ENCODE measurements at places on chromosomes 4 and X.

- no peak for DNase-seq
Measured at GRCh38 chr4:158067646-158068045, 105.2 kb downstream of the GASK1B start.

DNA sequence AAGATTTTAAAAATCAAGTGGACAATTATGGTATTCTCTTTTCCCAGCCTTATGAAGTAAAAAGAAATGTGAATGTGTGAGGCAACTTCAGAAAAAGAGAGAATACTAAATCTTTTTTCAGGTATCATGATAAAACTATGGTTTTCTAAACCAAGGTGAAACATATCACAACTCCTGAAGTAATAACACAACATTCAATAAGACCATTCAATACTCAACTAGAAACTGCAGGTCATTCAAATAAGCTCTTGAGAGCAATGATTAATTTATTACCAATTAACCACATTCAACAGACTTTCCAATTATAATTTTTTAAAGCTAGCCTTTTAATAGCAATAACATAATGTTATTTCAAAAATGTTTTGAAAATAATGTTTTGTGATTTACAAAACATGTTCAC is 35.8 kb downstream of the SLC10A7 start:
- no peak for DNase-seq

- DNase-seq, result no peak
Measured at GRCh38 chr4:129747756-129748155, 651.8 kb downstream of the C4orf33 start.

GRCh38 chr4:7861440-7861881 is 78.2 kb downstream of the AFAP1 start:
- DNase-seq, result no peak

DNA sequence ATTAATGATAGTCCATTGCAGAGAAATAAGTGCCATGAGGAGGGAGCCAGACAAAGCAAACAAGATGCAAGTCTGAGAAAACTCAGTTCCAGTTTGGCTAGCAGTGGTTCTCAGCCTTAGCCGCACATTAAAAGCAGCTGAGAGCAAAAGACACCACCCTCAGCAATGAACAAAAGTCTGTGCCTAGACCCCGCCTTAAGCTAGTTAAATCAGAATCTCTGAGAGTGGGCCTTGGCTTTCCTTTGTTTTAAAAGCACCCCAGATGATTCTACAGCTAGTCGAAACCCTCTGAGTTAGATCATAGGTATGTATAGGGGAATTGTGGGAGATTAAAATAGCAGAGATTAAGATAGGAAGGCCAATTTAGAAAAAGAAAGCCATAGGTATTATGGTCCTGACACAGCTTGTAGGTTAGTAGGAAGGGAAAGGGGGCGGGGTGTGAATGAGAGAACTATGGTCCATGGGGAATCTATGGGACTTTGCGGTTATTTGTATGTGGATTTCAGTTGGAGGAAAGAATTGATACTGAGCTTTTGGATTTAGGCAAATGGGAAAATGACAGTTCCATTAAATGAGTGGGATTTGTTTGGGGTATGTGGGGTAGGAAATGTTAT is 12.0 kb downstream of the SPRY1 start:
- DNase-seq, result no peak

- no peak for DNase-seq
Measured at GRCh38 chr4:155946486-155946885, 7.2 kb downstream of the CTSO start.

- DNase-seq, result no peak
Measured at GRCh38 chrX:112235547-112235946, 153.0 kb upstream of the TRPC5 start.

GRCh38 chr4:17284323-17285175 is 227.3 kb downstream of the QDPR start:
- DNase-seq, result no peak

DNA sequence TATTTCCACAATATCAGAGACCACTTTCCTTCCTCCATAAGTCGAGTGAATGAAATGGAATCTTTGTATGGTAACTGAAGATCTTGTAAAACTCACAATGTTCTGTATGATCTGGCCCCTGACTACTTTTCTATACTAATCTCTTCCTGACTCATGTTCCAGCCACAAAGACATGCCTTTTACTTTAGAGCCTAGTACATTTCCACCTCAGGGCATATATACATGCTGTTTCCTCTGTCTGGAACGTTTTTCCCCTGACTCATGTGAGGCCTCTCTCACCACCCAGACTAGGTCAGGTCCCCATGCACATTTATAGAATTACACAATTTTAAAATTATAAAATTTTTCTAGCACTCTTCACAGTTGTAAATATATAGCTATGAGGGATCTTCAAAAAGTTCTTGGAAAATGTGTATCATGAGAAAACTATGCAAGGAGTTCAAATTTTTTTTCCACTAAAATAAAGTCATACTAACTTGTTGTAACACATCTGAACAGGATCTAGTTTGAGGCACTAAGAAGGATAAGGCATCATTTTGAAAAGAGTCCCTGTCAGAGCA is 208.8 kb downstream of the SH2D1A start:
- DNase-seq, result no peak

- no peak for DNase-seq
Measured at GRCh38 chr4:56612282-56612681, 68.8 kb downstream of the HOPX start.

- DNase-seq, result no peak
Measured at GRCh38 chr4:125346616-125347015, 31.9 kb downstream of the FAT4 start.

GRCh38 chrX:147899379-147900114 is 12.2 kb upstream of the FMR1 start:
- no peak for DNase-seq

DNA sequence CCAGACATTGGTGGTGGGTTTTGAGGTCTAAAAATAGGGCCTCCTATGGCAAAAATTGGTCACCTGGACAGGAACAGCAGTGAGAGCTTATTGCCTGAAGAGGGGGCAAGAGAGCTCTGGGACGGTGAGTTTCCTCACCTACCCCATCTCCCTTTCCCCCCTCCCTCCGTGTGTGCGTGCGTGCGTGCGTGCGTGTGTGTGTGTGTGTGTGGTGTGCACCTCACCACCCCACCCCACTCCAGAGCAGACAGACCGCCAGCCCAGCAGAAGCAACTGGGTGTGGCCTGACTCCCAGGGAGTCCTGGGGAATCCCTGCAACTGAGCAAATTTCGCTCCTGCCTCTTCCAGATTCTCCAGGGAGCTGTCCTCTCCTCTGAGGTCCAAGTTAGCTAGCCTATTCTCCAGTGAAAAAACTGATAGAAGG is 44.7 kb downstream of the PRPS1 start:
- peak; percentile 14 for DNase-seq

GRCh38 chr4:183681119-183681518 is 22.0 kb downstream of the TRAPPC11 start:
- no peak for DNase-seq

DNA sequence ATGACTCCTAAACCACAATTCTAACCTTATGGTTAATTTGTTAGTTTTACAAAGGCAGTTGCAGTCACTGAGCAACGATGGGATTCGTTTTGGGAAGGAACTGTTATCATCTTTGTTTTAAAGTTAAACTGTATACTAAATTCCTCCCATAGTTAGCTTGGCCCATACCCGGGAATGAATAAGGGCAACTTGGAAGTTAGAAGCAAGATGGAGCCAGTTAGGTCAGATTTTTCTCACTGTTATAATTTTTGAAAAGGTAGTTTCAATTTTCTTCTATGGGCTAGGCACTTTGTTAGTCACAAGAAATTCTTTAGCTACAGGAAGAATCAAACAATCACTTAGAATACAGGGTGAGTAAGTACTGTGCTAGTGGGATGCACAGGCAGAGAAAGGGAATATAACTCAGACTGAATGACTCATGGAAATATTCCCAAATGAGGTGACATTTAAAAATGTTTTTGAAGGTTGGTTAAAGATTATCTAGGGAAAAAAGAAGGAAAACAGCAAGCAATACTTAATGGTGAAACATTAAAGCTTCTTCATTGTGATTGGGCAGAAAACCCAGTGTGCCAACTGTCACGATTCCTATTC is 153.6 kb downstream of the MAGEB17 start:
- DNase-seq, result no peak

- DNase-seq, result no peak
Measured at GRCh38 chrX:154819771-154820341, 14.6 kb upstream of the MPP1 start.

DNA sequence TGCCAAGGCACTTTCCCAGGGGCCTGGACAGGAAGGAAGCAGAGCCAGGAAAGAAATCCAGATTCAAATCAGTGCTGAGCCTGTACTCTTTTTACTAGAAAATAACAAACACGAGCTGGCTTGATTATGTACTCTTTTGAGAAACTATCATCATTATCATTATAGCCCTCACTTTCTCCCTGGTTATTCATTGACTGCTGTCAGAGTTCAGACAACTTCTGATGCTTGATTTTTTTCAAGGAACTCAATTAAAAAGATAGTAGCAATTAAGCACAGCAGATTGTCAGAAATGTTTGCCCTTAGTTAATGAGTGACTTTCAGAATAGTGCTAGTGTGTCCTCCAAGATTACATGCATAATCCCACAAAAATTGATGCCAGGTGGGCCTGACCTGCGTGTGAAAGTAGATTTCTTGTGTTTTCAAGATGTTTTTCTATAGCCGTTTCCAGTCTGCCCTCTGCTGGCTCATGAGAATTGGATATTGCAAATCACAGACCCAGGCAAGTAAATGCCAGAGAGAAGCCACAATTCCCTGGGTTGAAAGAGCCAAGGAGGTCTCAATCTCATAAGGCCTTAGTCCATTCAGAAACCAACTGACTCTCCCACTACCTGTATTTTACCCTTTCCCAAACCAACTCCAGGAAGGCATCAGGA is 14.3 kb upstream of the PNPLA4 start:
- no peak for DNase-seq

DNA sequence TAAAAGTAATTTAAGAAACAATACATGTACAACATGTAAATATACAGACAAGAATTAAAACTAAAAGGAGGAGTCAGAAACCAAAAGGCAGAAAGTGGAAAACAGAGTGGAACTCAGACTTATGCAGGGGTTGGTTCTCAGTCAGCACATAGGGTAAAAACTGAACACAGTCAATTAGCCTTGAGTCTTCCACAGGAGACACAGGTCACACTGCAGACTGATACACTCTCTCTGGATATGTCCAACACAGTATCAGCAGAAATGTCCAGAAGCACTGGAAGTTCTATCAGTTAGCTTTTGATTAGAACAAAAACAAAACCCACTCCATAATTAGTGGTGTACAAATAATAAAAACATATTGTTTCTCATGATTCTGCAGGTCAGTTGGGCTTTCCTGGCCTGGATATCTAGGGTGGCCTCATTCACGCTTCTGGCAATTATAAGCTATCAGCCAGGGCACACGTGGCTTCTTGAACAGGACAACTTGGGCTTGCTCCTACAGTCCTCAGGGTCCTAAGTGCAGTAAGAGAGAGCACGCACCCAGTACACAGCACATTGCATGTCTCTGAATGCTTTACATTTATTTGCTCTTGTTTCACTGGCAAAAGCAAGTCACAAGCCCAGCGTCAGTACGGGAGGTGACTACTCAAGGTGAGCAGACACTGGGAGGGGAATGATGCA is 21.6 kb downstream of the TEC start:
- DNase-seq, result no peak

DNA sequence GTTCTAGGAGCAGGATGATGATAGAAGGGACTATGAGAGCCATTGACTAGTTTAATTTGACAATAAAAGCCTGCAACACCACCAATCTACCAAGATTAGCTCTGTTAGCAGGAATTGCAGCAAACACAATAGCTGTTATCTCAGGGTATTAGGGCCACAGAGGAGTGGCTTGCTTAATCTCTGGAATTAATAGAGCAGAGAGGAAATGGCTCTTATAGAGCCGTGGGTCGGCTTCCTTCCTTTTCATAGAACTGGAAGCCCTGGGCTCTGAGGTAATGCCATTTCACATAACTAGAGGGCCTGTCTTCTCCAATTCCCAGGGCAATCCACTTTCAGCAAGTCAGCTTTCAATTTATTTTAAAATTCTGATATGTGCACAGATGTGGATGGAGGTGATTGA is 83.0 kb downstream of the MAMLD1 start:
- no peak for DNase-seq

DNA sequence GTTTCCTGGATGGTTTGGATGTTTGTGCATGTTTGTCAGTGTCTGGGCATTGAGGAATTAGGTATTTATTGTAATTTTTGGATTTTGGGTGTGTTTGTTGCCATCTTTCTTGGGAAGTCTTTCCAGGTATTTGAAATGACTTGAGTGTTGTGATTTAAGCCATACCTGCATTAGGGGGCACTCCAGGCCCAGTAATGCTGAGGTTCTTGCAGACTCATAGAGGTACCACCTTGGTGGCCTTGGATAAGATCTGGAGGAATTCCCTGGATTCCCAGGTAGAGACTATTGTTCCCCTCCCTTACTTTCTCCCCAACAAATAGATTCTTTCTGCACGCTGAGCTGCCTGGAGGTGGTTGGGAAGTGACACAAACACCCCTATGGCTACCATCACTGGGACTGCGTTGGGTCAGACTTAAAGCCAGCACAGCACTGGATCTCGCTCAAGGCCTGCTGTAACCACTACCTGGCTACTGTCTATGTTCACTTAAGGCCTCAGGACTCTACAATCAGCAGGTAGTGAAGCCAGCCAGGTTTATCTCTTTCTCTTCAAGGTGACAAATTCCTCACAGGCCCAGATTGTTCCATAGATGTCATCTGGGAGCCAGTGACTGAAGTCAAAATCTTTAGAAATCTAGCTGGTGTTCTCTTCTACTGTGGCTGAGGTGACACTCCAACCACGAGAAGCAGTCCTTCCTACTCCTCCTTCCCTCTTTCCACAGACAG is 643.6 kb downstream of the PDHA2 start:
- no peak for DNase-seq

DNA sequence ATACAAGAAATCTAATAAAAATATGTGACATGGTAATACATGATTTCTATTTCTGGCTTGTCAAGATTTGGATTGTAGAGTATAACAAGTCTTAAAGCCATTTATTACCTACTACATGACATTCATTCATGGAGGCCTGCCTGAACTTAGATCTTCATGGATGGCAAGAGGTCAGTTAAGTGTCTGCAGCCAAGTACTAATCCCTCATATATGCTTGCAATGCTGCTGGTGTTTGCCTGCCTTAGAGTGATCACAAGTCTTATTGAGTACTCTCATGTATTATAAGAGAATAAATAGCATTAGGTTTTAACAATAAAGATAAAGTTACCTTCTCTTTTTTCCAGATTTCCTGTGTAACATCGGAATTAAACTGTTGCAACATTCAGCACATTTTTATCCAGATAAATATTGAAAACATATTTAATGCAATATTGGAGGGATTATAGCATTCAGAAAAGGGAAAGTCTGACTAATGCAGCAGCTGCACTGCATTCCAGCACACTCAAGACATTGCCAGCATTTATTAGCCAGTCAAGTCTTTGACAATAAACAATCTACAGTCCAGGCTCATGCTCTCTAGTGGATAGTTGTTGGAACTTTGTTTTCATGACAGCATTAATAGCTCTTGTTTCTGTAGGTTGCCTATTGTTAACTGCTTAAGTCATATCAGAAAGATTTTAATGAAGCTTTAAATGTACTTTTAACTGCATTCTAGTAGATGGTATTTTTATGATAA is 737.1 kb downstream of the FAT4 start:
- no peak for DNase-seq

DNA sequence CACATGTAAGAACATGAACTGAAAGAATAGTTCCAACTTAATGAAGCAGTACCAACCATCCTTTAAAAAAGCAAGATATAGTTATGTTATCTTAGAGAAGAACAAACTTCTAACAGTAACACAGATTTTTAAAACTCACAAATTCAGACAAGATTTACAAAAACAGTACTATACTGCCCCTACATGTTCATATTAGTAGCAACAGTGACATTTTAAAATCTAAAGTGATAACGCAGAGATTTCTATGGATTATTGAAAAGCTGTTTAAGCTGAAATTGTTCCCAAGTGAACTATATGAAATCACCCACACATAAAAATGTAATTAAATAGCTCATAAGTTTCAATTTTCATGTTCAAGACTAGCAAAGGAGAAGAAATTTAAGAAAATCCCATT is 166.0 kb downstream of the FBXW7 start:
- no peak for DNase-seq

Data from NCI-H774 (cell line).